H9 (cell line): ENCODE measurements at places on chromosomes 1 and 21. TPM values are rescaled to one million over a fixed set of nuclear protein-coding genes. Genes with fewer than 3 reads are reported as not detected.

Gene NHLH2
- total RNA-seq: 1.1 and 1.2 TPM in 2 replicates

- no peaks in the 10 kb centered on the region for H3K27me3 ChIP-seq
- no peaks in the 10 kb centered on the region for H3K4me1 ChIP-seq
- DNase-seq: no peak
- H3K36me3 ChIP-seq: no peaks in the 10 kb centered on the region
- no peak overlapping the region for H3K4me3 ChIP-seq
Measured at GRCh38 chr1:199084293-199084692, 445.5 kb downstream of the PTPRC start.

Gene CELA3A
- not detected in 2 replicates for total RNA-seq

- DNase-seq: no peak
- no peaks in the 10 kb centered on the region for H3K27me3 ChIP-seq
- no peak overlapping the region for H3K27ac ChIP-seq
- H3K4me1 ChIP-seq: no peaks in the 10 kb centered on the region
- no peak overlapping the region for H3K4me3 ChIP-seq
Measured at GRCh38 chr1:99445486-99445885, 181.2 kb downstream of the PLPPR4 start.

- DNase-seq: no peak
- H3K36me3 ChIP-seq: no peaks in the 10 kb centered on the region
- H3K27me3 ChIP-seq: no peaks in the 10 kb centered on the region
- no peak overlapping the region for H3K27ac ChIP-seq
- H3K4me3 ChIP-seq: no peak overlapping the region
- H3K4me1 ChIP-seq: no peaks in the 10 kb centered on the region; the same call in 1 of the 2 replicates
Measured at GRCh38 chr1:196400478-196401451, 207.5 kb downstream of the KCNT2 start.

DNA sequence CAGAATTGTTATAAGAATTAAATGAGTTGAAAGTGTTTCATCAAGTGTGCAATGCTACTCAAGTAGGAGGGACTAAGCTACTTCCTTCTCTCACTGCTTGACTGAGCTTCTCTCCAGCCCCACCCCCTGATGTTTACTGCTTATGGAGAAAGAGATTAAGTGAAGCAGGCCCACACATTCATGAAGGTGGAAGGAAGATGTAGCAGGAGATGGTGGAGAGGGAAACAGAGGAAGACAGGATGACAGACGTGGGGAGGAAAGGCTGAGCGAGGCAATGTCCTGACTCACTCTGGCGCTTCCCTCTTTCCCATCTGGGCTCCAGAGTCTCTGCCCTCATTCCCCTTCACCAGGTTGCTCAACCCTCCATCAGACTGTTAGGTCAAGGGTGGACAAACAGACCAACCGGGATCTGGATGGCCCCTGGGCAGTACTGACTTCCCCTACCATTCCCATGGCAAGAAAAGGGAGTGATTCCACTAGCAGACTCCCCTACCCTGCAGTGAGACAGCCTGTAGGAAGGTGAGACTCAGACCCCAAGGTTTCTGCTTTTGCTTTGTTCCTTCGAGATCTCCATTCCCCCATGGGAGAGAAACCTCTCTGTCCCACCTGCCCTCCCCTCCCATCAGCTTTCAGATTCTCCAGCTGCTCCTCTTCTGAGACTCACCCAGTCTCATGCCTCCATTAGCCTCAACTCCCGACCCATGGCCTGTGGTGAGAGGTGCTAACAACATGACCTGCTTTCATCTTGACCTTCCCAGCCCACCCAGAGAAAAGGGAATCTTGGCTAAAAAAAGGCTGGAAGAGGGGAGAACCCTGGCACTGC lies 3.1 kb upstream of the ARHGEF2 start:
- peak overlapping the region; percentile 41; the same call in 1 of the 3 replicates for H3K4me3 ChIP-seq
- peaks cover 2% of the 10 kb centered on the region; the same call in 1 of the 2 replicates for H3K36me3 ChIP-seq
- peaks cover 4% of the 10 kb centered on the region; the same call in 1 of the 2 replicates for H3K4me1 ChIP-seq
- DNase-seq: no peak
- no peak overlapping the region for H3K27ac ChIP-seq
- H3K27me3 ChIP-seq: no peaks in the 10 kb centered on the region

DNA sequence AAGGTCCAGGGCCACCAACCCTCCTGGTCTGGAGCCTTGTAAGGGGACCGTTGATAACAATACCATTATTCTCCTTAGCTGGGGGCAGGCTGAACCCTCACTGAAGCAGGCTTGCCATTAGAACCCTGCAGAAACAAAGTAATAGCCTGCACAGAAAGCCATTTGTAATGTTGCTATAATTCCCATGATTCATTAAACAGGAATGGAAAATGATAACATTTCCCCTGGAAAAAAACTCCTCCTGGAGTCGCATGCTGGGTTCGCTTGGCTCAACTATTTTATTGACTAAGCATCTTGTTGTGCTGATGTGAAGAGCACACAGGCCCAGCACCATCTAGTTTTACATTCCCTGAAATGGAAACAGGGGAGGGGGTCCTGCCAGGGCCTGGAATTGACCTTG lies 155.6 kb upstream of the CSF3R start:
- H3K4me3 ChIP-seq: no peak overlapping the region
- H3K4me1 ChIP-seq: no peaks in the 10 kb centered on the region
- no peak for DNase-seq
- H3K36me3 ChIP-seq: no peaks in the 10 kb centered on the region
- H3K27me3 ChIP-seq: no peaks in the 10 kb centered on the region
- no peak overlapping the region for H3K27ac ChIP-seq

Gene FABP3
- 9.0 and 10.2 TPM in 2 replicates for total RNA-seq

- no peaks in the 10 kb centered on the region for H3K36me3 ChIP-seq
- no peaks in the 10 kb centered on the region for H3K4me1 ChIP-seq
- H3K4me3 ChIP-seq: no peak overlapping the region
Measured at GRCh38 chr1:202069662-202070061, 53.1 kb upstream of the GPR37L1 start.

- H3K27ac ChIP-seq: no peak overlapping the region
- no peaks in the 10 kb centered on the region for H3K36me3 ChIP-seq
- DNase-seq: no peak
- no peak overlapping the region for H3K4me3 ChIP-seq
Measured at GRCh38 chr1:83950106-83950661, 48.7 kb downstream of the TTLL7 start.

DNA sequence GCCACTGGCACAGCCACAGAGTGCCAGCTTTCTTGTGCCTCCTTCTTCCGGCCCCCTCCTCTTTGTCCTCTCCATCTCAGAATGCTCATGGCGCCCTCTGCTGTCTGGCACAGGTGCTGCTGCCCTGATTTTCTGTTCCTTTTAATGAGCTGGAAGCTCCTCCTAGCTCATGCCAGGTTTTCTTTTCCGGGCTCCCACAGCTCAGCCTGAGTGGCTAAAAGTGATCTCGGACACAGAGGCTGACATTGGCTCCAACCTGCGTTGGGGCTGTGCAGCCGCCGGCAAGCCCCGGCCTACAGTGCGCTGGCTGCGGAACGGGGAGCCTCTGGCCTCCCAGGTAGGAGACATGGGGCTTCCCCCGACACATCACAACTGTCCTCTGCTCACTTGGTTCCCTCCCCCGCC lies 18.7 kb downstream of the CNTN2 start:
- H3K4me1 ChIP-seq: no peaks in the 10 kb centered on the region
- H3K36me3 ChIP-seq: no peaks in the 10 kb centered on the region
- no peak overlapping the region for H3K4me3 ChIP-seq

Gene C8B
- total RNA-seq: not detected in 2 replicates

- peak overlapping the region; percentile 68 for H3K4me3 ChIP-seq
- peaks cover 6% of the 10 kb centered on the region; the same call in 2 of the 3 replicates for H3K36me3 ChIP-seq
- H3K27ac ChIP-seq: peak overlapping the region; percentile 71
- DNase-seq: peak; percentile 69
- H3K27me3 ChIP-seq: no peaks in the 10 kb centered on the region
Measured at GRCh38 chr21:38979271-38980121, 173.8 kb downstream of the ETS2 start.

DNA sequence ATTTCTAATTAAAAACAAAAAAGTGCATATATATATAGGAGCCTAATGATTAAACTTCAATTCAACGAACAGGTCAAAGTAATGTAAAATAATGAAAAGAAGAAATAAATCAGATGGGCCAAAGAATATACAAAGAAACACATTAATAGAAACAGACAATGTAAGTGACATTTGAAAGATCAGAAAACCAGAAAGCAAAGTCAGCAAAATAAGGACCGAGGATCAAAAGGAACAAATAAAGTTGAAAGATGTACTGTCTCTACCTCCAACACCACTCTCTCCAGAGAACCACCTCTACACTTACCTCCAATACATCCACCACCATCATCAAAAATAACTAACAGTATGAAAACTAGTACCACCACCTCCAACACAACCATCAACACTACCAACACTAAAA lies 1226.3 kb upstream of the NCAM2 start:
- no peaks in the 10 kb centered on the region for H3K4me1 ChIP-seq
- no peak for DNase-seq

Gene ESRRG
- total RNA-seq: 0.44 and 0.48 TPM in 2 replicates

- no peak overlapping the region for H3K4me3 ChIP-seq
- no peak for DNase-seq
- no peaks in the 10 kb centered on the region for H3K27me3 ChIP-seq
- H3K27ac ChIP-seq: no peak overlapping the region
- H3K4me1 ChIP-seq: no peaks in the 10 kb centered on the region
Measured at GRCh38 chr1:226598455-226598849, 49.9 kb downstream of the STUM start.

DNA sequence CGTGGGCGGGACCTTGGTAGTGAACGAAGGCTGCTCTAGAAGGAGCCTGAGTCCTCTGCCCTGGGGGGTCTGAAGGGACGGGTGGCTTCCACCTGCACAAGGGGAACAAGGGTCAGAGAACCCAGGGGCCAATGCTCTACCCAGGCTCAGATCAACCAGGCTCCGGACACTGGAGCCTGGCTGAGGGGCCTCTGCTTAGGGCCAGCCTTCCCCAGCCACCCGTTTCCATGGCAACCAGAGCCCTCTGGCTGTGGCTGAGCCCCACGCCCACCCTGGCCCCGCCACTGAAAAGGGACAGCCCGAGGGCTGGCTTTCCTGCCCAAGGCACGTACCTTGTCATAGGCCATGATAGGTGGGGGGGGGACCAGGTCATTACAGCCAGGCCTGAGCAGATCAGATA lies 724.6 kb downstream of the PTPRU start:
- peak; percentile 39 for DNase-seq
- H3K36me3 ChIP-seq: no peaks in the 10 kb centered on the region
- H3K27me3 ChIP-seq: no peaks in the 10 kb centered on the region
- H3K4me3 ChIP-seq: no peak overlapping the region

- H3K27me3 ChIP-seq: no peaks in the 10 kb centered on the region
- no peaks in the 10 kb centered on the region; the same call in 1 of the 2 replicates for H3K4me1 ChIP-seq
- no peak overlapping the region for H3K4me3 ChIP-seq
Measured at GRCh38 chr21:31294691-31295090, 49.4 kb downstream of the TIAM1 start.

DNA sequence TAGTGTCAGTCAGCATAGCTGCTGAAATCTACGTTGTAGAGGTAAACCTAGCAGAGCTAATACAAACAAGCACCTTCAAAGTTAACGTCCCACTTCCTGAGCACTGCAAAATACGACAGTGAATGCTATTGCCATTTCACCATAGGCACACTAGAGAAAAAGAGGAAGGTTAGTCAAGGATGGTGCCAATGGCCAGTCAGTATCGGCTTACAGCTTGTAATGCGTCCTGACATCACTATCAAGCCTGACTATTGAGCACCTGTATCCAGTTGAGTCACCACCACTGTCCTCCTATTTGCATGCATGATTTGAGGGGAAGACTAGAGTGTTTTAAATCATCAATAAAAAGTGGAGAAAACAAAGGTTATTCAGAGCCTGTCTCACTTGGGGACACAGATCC lies 34.4 kb downstream of the NUCKS1 start:
- DNase-seq: no peak
- H3K4me1 ChIP-seq: no peaks in the 10 kb centered on the region
- H3K27me3 ChIP-seq: no peaks in the 10 kb centered on the region
- H3K36me3 ChIP-seq: peaks cover 52% of the 10 kb centered on the region
- no peak overlapping the region for H3K27ac ChIP-seq

GRCh38 chr1:219227360-219228057 lies 53.8 kb downstream of the LYPLAL1 start:
- no peak overlapping the region for H3K4me3 ChIP-seq
- H3K27ac ChIP-seq: no peak overlapping the region
- no peak for DNase-seq
- no peaks in the 10 kb centered on the region for H3K27me3 ChIP-seq
- no peaks in the 10 kb centered on the region for H3K4me1 ChIP-seq

Gene CYP4B1
- not detected in 2 replicates for total RNA-seq

Gene CHIA
- total RNA-seq: not detected in 2 replicates

DNA sequence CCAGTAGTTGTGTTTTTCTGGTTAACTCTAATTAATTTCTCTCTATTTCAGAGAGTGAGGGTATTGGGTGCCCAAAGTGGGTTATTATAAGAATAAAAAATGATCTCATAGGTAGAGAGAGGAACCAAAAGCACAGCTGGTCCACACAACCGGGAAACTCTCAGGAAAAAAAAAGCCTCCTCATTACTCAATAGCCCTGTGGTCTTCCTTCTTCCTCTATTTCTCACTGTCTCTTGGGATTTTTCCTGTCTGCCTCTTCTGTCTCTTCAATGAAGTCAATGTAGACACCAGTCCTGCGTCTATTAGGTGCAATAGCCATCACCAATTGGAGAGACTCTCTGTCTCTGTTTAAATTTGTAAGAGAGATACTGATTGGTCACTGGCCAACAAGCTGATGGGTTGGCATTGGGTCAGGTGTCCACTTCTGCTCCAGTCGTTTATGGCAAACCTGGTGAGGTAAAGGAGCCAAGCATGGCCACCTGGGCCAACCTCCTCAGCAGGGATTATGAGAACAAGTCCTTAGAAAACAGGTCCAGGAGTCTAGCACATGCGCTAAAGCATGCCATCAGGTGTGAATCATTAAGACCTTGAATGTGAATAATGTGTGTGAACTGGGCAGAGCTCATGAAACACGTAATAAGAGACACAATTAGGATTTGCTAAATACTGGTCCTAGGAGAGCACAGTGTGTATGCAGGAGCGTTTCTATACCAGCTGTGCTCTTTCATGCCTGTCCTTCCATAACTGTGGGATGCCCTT lies 443.0 kb upstream of the RUNX1 start:
- no peaks in the 10 kb centered on the region for H3K27me3 ChIP-seq

GRCh38 chr1:100461222-100461621 lies 76.7 kb upstream of the GPR88 start:
- H3K4me3 ChIP-seq: no peak overlapping the region
- no peaks in the 10 kb centered on the region; the same call in 1 of the 2 replicates for H3K27me3 ChIP-seq
- H3K4me1 ChIP-seq: peaks cover 13% of the 10 kb centered on the region
- no peaks in the 10 kb centered on the region; the same call in 1 of the 2 replicates for H3K36me3 ChIP-seq
- no peak overlapping the region for H3K27ac ChIP-seq
- DNase-seq: peak; percentile 30

Gene WLS
- total RNA-seq: 0.79 and 0.94 TPM in 2 replicates

Gene ALDH4A1
- total RNA-seq: 26.1 TPM in 2 replicates

DNA sequence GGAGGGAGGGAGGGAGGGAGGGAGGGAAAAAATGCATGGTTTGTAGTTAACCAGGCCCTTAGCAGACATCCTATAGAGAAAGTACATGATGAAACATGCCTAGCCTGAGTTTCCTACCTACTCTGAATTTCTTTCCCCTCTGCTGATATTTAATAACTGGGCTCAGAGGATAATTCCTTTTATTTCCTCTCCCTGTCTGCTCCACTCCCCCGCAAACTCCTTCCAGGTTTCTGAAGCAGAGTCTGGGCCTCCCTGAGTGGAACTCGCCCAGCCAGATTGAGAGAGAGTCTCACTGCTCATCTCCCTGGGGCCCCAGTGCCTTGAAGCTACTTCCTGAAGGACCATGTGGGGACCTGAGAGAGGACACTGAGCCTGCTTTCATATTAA lies 111.9 kb upstream of the SLC44A3 start:
- H3K27ac ChIP-seq: no peak overlapping the region
- no peak for DNase-seq
- no peaks in the 10 kb centered on the region for H3K36me3 ChIP-seq
- no peaks in the 10 kb centered on the region for H3K27me3 ChIP-seq
- H3K4me3 ChIP-seq: no peak overlapping the region
- H3K4me1 ChIP-seq: no peaks in the 10 kb centered on the region
